Dermis blood vessel endothelial cell (primary cell): ENCODE measurements at places on chromosomes 7 and 10. TPM values are rescaled to one million over a fixed set of nuclear protein-coding genes. Genes with fewer than 3 reads are reported as not detected.

The WASHC2C gene
- 31.3 and 57.6 TPM in 2 replicates for total RNA-seq

The MUC3A gene
- total RNA-seq, result 0.19 TPM in 1 of 2 replicates, not detected in the other

The ZNF680 gene
- 12.6 and 19.2 TPM in 2 replicates for total RNA-seq

The CFAP70 gene
- 0.19 and 0.34 TPM in 2 replicates for total RNA-seq

The CHCHD3 gene
- total RNA-seq, result 70.8 and 98.8 TPM in 2 replicates

The PYROXD2 gene
- total RNA-seq, result 3.6 and 6.4 TPM in 2 replicates

The CFAP69 gene
- 1.1 and 1.9 TPM in 2 replicates for total RNA-seq
